T-helper 17 cell (primary cell): ENCODE measurements at places on chromosomes 6 and 20. TPM values are rescaled to one million over a fixed set of nuclear protein-coding genes. Genes with fewer than 3 reads are reported as not detected.

The EDN3 gene
- total RNA-seq: 1.0 TPM

The SLC22A7 gene
- not detected for total RNA-seq

The CTCFL gene
- not detected for total RNA-seq

The DCBLD1 gene
- total RNA-seq: 1.8 TPM

The SNX14 gene
- total RNA-seq: 36.7 TPM

The CDYL gene
- 21.2 TPM for total RNA-seq
